Progenitor cell of endocrine pancreas (in vitro differentiated cells): ENCODE measurements at places on chromosomes 2 and 18. TPM values are rescaled to one million over a fixed set of nuclear protein-coding genes. Genes with fewer than 3 reads are reported as not detected.
A peak's percentile ranks its signal among the peaks of the same experiment; 100 is the strongest.

Gene GPR75
- 3.9 and 4.4 TPM in 2 replicates for total RNA-seq

Gene NAT8
- total RNA-seq, result not detected in 2 replicates

Gene RAX
- total RNA-seq, result not detected in 2 replicates

Gene ALK
- total RNA-seq, result 0.11 TPM in 1 of 2 replicates, not detected in the other

Gene CAPN14
- 0.50 and 0.73 TPM in 2 replicates for total RNA-seq

Gene ZNF385B
- total RNA-seq, result 4.9 and 5.5 TPM in 2 replicates

Gene HRH4
- total RNA-seq, result not detected in 2 replicates

Gene TP53I3
- total RNA-seq, result 64.4 and 67.8 TPM in 2 replicates

Gene GBX2
- 0.24 TPM in 1 of 2 replicates, not detected in the other for total RNA-seq

Gene LRP1B
- total RNA-seq, result 0.57 and 1.4 TPM in 2 replicates

- peaks cover 40% of the 10 kb centered on the region for H3K4me1 ChIP-seq
- no peak overlapping the region for H3K4me3 ChIP-seq
- H3K27ac ChIP-seq, result peak overlapping the region; percentile 56
- H3K27me3 ChIP-seq, result no peaks in the 10 kb centered on the region
- no peak for DNase-seq
Measured at GRCh38 chr2:37472959-37473358, 128.5 kb downstream of the QPCT start.

DNA sequence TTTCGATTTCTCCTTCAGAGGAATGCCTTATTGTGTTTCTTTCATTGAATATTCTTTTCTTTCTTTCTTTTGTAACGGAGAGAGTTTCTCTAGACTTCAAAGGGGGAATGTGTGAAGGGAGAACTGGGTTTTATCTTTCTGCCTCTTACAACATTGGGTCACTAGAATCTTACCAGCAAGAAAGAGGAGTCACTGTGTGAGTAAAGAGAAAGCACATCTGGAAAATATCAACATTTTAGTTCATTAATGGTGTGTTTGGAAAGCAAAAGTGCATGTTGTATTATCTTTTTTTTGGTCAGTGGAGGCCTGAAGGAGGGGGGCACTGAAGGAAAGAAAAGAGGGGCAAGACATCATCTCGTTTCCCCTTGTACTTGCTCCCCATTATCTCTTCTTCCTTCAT lies 86.6 kb upstream of the THOC1 start:
- no peak overlapping the region for H3K4me3 ChIP-seq
- no peak overlapping the region for H3K27ac ChIP-seq
- H3K4me1 ChIP-seq, result no peaks in the 10 kb centered on the region
- no peaks in the 10 kb centered on the region for H3K36me3 ChIP-seq
- DNase-seq, result no peak
- no peaks in the 10 kb centered on the region for H3K27me3 ChIP-seq

DNA sequence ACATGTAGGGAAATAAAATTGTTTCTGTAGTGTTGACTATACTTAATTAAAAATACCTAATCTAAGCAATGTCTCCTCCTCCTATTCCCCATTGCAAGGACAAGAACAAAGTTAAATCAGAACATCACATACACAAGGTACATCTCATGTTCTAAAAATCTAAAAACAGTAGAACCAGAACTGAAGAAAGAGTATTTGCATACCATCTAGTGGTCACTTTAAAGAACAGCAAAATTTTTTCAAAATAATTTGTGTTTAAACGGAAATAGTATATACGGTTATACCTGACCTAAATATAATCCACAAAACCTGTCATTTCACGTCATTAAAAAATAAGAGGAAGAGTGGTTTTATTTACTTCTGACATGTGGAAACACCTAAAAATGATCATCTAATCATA lies 294.3 kb upstream of the KCNH7 start:
- no peaks in the 10 kb centered on the region for H3K36me3 ChIP-seq
- no peak overlapping the region for H3K27ac ChIP-seq
- H3K27me3 ChIP-seq, result no peaks in the 10 kb centered on the region
- H3K4me3 ChIP-seq, result no peak overlapping the region
- no peak for DNase-seq

- H3K27ac ChIP-seq, result no peak overlapping the region
Measured at GRCh38 chr2:95021023-95021416, 4.5 kb upstream of the MAL start.

DNA sequence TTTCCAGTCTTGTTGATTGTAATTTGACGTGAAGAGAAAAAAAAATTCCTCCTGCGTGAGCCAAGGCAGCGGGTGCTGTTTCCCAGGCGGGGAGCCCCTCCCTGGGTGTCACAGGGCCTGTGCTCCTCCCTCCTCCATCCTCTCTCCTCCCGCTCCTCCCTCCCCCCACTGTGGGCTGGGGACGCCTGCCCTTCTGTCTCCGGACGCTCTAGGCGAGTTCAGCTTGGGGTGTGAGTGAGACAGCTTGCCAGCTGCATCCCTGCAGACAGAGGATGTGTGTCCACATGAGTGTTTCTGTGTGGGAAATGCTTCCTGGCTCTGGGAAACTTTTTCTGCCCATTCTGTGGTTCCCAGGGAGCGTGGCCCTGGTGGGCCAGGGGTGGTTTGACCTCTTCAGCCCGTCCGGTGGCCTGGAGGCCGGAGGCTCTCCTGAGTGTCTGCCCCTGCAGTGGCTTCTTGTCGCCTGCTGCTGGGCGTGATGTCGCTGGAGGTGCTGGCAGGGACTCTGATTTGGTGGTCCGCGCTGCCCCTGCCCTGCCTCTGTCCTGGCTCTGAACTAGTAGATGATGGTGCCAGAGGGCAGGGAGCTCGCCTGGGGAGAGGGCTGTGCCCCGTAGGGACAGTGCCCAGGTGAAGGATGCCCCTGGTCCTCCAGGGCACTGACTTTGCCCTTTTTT lies 96.4 kb downstream of the USP40 start:
- no peak overlapping the region for H3K4me3 ChIP-seq
- H3K36me3 ChIP-seq, result peaks cover 16% of the 10 kb centered on the region
- H3K27ac ChIP-seq, result no peak overlapping the region
- H3K27me3 ChIP-seq, result no peaks in the 10 kb centered on the region
- DNase-seq, result no peak

DNA sequence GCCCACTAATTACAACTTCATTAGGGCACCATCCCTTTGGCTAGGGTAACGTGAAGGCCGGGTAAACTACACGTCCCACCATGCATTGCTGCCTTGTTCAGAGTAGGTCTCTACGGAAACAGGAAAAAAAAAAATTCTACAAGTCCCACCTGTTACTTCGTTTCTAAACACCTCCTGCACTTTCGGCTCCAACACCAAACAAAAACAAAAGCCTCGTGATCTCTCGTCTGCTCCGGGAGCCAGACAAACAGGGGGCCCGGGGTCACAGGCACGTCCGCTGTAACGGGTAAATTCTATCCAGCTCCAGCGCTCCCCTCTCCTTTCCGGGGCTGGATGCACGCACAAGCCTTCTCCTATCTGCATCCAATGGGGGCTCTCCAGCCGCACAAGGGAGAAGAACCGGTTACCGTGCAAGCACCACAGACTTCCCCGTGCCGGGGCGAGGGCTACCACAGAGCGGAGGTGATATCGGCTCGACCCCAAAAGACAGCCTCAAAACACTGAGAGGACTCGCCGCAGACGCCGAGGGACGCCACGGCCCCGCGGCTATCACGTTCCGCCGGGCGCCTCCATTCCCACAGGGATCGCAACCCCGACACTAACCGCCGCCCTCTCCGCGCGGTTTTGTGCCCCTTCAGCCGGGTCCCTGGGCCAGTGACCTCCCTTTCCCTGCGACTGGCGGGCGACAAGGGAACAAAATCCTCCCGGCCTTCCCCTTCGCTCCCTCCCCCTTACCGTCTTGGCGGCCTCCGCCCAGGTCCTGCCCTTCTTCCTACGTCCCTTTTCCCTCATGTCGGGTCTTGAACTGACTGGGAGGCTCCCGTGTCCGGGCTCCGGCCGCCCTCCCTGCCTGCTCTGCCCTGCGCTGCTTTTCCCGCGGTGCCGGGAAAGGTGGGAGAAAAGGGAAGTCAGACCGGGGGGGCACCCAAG lies 591 bp downstream of the ASXL2 start:
- peaks cover 10% of the 10 kb centered on the region for H3K4me1 ChIP-seq
- H3K27me3 ChIP-seq, result peaks cover 21% of the 10 kb centered on the region
- peak overlapping the region; percentile 99 for H3K27ac ChIP-seq
- H3K4me3 ChIP-seq, result peak overlapping the region; percentile 96

DNA sequence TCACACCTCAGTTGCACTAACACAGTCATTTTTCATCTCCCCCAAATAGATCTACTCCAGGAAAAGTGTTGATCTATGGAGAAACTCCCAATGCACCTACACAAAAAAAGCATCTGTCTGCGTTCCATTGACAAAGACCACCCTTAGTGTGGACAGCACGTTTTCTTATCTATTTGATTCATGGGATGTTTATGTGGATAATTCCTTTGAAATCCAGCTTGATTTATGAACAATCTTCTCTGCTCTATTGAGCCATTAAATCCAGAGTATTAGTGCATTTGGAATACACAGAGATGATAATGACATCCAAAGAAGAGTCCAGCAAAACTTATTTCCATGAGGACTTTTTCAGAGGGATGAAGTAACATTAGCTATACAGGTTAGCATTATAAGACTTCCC lies 1221.9 kb upstream of the NXPH2 start:
- no peak overlapping the region for H3K27ac ChIP-seq
- peaks cover 7% of the 10 kb centered on the region for H3K4me1 ChIP-seq
- no peaks in the 10 kb centered on the region for H3K36me3 ChIP-seq
- H3K4me3 ChIP-seq, result no peak overlapping the region
- no peak for DNase-seq

GRCh38 chr2:11870584-11870983 lies 124.2 kb downstream of the LPIN1 start:
- no peak overlapping the region for H3K4me3 ChIP-seq
- peak overlapping the region; percentile 3 for H3K27ac ChIP-seq
- peaks cover 24% of the 10 kb centered on the region for H3K4me1 ChIP-seq
- DNase-seq, result no peak

DNA sequence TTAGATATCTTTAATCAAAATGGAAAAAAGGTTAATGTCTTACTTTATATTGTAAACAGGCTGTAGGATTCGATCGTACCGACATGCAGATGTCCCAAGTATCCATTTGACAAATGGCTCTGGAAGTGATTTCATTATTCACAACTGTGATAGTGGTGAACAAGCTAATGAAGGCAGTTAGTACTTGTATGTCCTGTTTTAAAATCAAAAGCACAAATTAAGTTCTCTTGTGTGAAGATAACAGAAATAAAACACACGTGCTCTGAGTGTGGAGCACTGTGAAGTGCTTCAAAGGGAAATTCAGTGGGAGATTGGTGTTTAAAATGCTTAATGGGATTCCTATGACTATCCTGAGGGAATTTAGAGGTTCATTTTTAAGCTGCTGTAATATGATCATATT lies 8.6 kb upstream of the LRP1B start:
- no peak for DNase-seq
- no peaks in the 10 kb centered on the region for H3K36me3 ChIP-seq
- no peaks in the 10 kb centered on the region for H3K4me1 ChIP-seq
- no peak overlapping the region for H3K27ac ChIP-seq
- H3K27me3 ChIP-seq, result peaks cover 5% of the 10 kb centered on the region

DNA sequence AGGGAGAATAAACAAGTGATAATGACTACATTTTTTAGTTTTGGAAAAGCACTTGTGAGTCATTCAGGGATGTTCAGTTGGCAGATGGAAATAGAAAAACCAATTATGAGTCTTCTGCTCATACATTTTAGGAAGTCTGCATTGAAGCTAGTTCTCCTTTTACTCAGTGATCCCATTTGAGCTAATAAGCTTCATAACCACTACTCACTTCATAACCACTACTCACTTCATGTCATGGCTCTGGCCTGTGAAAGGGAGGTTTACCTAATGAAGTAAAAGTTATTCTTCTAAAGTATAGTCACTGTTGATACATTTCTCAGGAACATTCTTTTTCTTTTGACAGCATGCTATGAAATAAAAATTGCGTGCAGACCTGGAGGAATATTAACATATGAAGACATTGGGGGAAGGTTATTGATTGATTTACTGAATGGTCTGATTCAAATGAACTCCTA lies 948.7 kb downstream of the TSN start:
- no peak for DNase-seq
- H3K36me3 ChIP-seq, result no peaks in the 10 kb centered on the region
- no peak overlapping the region for H3K27ac ChIP-seq
- H3K4me1 ChIP-seq, result no peaks in the 10 kb centered on the region

DNA sequence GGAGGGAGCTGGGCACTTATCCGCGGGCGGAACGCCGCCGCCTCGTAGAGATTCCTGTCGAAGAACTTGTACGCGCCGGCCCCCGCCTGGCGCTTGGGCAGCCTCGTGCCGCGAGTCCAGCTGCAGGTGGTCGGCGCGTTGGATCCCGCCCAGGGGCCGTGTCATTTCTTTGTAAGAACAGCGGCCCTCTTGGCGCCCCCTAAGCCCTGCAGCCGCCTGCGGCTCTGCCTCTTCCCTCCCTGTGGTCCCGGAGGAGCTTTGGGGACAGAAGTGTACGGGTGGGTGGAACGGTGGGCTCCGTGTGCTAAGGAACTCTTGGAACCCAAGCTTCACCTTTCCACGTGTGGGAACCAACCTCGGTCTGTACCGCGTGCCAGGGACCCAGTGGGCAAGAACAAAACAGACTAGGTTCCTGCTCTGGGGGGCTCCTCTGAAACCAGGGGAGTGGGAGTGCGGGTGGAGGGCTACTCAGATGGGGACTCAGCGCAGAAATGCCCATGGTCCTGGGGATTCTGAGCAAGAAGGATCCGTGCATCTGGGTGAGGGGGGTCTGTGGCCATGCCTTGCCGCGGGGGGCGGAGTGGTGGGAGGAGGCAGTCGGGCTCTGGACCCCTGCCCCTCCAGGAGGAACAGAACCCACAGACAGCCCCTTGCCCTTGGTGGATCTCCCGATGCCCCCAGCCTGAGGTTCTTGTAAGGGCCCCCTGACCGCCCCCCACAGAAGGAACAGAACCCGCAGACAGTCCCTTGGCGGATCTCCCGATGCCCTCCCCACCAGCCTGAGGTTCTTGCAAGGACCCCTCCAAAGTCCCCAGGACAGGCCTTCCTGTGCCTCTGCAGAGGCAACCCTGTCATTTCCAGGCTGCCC lies 1.5 kb downstream of the GPC1 start:
- H3K36me3 ChIP-seq, result no peaks in the 10 kb centered on the region
- H3K27ac ChIP-seq, result peak overlapping the region; percentile 67
- H3K4me1 ChIP-seq, result no peaks in the 10 kb centered on the region
- H3K4me3 ChIP-seq, result peak overlapping the region; percentile 66
- no peak for DNase-seq

DNA sequence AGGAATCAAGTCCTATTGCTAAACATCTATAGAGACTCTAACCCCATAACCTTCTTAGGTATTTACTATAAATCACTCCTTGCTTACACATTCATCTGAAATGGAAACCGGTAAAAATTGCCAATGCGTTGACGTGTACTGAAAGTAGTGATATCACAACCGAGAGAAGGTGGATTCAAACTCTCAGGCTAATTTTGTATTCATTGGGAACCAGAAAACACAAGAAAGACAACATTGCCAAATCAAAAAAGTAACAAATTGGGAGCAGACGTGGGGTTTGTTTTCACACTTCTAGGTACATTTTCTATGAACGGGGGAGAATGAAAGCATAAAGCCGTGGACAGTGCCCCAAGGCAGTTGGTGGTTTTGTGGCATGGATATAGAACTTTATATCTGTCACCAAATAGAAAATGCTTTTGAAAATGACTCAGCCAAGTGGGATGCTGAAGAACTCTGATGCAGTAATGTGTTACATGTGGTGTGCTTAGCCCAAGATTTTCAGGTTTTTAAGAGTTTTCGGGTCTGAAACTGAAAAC lies 155.1 kb upstream of the RASGRP3 start:
- DNase-seq, result no peak
- no peak overlapping the region for H3K27ac ChIP-seq
- no peak overlapping the region for H3K4me3 ChIP-seq
- H3K36me3 ChIP-seq, result no peaks in the 10 kb centered on the region
- peaks cover 4% of the 10 kb centered on the region for H3K4me1 ChIP-seq

- no peak for DNase-seq
- H3K27me3 ChIP-seq, result peaks cover 3% of the 10 kb centered on the region
- H3K4me1 ChIP-seq, result peaks cover 22% of the 10 kb centered on the region
- H3K36me3 ChIP-seq, result no peaks in the 10 kb centered on the region
- H3K27ac ChIP-seq, result no peak overlapping the region
Measured at GRCh38 chr2:15973481-15974401, 33.4 kb downstream of the MYCN start.
